ENCODE measurements at places on chromosomes 11 and 22.

DNA sequence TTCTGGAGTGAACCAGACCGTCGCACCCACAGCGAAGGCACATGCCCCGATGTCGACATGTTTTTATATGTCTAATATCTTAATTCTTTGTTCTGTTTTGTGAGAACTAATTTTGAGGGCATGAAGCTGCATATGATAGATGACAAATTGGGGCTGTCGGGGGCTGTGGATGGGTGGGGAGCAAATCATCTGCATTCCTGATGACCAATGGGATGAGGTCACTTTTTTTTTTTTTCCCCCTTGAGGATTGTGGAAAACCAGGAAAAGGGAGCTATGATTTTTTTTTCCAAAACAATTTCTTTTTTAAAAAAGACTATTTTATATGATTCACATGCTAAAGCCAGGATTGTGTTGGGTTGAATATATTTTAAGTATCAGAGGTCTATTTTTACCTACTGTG lies 49.2 kb upstream of the OR4B1 start:
- no peak for DNase-seq

- no peak for DNase-seq
These were observed 33.4 kb downstream of the FDX1 start for GRCh38 chr11:110463153-110463552.

DNA sequence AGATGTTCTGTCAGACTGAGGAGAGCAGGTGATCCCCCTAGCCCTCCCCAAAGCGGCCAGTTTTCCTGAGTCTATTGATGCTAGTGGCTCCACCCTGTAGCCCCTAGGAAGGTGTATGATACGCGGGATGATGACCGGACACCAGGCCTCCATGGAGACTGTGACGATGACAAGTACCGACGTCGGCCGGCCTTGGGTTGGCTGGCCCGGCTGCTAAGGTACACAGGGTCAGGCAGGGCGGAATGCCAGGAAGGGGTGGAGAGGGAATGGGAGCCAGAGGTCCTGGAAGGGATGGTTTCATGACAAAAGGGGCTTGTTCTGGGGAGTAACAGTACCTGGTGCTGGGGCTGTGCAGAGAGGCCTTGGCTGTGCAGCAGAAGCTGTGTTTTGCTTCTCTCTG lies 3.2 kb downstream of the ZFPL1 start:
- no peak for DNase-seq

GRCh38 chr11:107247167-107247861 lies 210.3 kb downstream of the CWF19L2 start:
- no peak for DNase-seq

DNA sequence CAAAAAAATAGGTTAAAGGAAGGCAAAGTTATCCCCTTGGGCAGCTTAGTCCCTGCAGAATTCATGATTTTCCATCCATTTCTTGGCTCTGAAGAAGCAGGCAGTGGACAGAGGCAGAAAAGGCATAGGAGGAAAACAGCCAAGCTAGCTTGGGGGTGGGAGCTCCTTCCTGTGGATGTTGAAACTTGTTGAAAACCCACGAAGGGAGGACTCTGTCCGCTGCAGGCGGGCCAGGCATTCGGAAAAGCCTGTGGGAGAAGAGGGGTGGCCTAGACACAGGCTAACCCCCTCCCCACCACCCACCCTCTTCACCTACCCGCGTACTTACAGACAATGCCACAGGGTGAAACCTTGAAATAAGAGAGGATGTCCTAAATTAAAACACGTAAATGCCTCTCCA lies 72.1 kb downstream of the C22orf31 start:
- no peak for DNase-seq

DNA sequence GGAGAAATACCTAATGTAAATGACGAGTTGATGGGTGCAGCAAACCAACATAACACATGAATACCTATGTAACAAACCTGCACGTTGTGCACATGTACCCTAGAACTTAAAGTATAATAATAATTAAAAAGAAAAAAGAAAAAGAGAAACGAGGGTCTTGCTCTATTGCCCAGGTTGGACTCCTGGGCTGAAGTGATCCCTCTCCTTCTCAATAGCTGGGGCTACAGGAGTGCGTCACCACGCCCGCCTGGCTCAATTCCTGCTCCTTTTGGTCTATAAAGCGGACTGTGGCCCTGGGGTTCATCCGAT lies 521 bp upstream of the PTS start:
- no peak for DNase-seq

DNA sequence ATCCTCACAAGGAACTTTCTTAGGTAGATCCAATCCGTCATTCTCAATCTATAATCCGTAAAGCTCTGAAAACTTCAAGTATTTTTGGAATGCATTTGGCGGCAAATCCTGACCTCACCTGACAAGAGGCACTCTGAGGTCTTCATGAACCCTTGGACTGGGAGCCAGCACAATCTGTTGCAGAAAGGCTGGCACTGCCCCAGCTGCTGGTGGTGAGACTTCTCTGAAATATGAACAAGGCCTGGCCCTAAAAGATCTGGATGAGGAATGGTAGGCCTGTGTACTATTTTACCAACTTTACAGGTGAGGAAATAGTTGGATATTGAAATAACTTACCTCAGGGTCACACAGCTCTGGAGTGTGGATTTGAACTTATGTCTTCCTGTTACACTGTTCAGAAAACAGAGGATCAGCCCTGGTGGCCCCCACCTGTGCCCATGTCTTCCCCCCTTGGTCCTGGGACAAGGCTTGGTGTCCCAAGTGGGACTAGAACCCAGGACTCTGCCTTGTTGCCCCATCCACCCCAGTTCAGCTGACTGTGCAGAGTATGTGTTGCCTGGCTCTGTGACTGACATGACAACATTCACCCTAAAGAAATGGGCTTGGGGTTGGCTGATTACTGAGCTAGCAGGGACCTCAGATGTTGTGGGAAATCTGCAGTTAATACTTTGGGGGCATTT lies 471.4 kb downstream of the MN1 start:
- DNase-seq, result no peak

GRCh38 chr11:26335903-26336302 lies 4.0 kb downstream of the ANO3 start:
- no peak for DNase-seq

- DNase-seq, result peak; percentile 62
These were observed 24.4 kb downstream of the SREBF2 start for GRCh38 chr22:41857155-41857859.

DNA sequence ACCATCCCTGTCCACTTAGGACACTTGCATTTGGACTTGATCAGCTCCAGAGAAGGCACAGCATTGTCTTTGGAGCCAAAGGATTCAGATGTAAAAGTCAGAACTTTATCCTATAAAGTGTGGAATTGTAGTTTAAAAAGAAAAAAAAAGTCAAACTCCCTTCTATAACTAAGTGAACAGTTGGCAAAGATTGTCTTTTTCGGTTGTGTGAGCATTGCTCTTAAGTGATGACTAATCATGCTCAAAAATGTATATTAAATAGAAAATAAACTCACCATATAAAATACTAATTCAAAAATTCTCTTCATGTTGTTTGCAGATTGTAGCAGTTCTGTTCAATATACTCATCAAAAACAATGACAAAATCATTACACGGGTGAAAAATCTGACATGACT lies 93.8 kb downstream of the ETS1 start:
- DNase-seq, result no peak

- DNase-seq, result no peak
These were observed 2.4 kb downstream of the GAS2L1 start for GRCh38 chr22:29308791-29309262.

- no peak for DNase-seq
These were observed 199.7 kb downstream of the C11orf91 start for GRCh38 chr11:33500861-33501479.

DNA sequence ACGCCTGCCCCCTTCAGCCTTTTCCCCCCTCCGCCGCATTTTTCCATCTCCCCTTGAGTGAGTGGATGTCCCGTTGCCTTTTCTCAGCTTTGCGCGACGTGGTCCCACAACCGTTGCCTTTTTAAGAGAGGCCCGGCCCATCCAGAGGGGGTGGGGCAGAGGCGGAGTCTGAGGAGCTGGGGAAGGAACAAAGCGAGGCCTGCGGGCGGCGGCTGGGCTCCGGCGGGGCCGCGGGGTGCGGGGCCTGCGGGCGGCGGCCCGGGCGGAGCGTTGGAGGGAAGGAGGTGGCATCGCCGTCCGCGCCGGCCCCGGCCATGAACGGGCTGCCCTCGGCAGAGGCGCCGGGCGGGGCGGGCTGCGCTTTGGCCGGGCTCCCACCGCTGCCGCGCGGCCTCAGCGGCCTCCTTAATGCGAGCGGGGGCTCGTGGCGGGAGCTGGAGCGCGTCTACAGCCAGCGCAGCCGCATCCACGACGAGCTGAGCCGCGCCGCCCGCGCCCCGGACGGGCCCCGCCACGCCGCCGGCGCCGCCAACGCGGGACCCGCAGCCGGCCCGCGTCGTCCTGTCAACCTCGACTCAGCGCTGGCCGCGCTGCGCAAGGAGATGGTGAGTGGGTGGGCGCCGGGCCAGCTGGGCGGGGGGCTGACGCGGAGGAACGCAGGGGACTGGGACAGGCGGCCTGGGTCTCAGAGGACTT lies at the start of gene FAM89B:
TSS of gene FAM89B (plus strand) at position 183 of the 696 bp plus-strand sequence. CDS start at position 315, 132 bp downstream.
- DNase-seq, result peak; percentile 81

DNA sequence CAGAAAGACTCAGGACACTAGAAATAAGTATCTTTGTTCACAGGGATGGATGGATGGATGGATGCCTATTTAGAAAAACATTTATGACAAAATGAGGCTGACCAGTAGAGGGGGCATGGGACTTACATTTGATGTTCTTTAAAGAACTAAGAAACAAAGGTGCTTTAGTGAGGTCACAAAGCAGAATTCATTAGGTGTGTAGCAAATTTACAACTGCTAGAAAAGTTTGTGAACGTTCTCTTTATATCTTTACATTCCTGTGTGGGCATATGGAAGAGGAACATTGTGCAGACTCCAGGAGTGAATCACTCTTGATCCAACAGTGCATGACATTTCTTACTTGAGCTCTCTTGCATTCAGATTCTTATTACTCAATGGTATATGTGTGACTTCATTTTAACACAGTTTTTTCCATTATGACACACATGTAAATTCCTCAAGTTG lies 15.8 kb upstream of the SIK2 start:
- DNase-seq, result no peak

DNA sequence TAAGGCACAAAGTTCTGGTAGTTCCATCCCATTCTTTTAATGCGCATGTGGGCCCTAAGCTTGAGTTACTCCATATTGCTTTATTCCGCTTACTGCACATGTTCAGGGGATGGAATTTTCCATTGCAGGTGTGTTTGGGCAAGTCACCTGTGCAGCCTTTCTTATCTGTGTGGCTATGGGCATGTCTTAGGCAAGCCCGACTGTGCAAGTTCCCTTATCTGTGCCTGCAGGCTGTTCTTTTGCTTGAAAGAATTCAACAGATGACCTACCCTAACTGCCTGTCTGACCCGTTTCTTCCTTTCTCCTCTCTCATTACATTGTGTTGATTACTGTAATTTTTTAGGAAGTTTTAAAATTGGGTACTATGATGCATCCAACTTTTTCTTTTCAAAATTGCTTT lies 363.6 kb downstream of the TTC28 start:
- no peak for DNase-seq

DNA sequence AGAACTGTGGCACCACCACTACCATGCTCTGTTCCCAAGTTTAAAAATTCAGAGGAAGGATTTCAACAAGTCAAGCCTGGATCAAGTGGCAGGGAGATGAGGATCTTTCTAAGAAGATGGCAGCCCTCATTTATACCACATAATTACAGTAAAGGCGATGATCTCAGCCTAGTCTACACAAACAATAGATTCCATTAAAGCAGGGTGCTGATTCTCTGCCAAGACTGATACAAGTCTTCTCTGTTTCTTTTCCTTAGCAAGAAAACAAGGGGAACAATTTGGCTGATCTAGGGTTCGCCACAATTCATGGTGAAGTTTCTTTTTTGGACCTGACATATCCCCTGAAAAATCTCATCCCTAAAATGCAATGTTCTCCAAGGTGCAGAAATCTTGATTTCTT lies 73.9 kb downstream of the PPFIBP2 start:
- no peak for DNase-seq

DNA sequence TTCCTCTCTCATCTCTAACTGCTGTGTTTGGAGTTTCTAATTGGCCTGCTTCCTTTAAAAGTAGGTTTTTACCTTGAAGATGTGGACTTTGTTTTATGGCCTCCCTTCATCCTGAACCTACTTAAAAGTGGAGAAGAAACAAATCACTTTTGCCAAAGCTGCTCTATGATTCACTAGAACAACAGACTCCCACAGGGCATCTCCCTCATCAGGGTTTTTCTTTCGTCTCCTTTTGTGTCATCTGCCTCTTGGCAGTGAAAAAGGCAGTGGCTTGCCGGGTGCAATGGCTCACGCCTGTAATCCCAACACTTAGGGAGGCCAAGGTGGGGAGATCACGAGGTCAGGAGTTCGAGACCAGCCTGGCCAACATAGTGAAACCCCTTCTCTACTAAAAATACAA lies 186.6 kb upstream of the MTNR1B start:
- DNase-seq, result no peak

DNA sequence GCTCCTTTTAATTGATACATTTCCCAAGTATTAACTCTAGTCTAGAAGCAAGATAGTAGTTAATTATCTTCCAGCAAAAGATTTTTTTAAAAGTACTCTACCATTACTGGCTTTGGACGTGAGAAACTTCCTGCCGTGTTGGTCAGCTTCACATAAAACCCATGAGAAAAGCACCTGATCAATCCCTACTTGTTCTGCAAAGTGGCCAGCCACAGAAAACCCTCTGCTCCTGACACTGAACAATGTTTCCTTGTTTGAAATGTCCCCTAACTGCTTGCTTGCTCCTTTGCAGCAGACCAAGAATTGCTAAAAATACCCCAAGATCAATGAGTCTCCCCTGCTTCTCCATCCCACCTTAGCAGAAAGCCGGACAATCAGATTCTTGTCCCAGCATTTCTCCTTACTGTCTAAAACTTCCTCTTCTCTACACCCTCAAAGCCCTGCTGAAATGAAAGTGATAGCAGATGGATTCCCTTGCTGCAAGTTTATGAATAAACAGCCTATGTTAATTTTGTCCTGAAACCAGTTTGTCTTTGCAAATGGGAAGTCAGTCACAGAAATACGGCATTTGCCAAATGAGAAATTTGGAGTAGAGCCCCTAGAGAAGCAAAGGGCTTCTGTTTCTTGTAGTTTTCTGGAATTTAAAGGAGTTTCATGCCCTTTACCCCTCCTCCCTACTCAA lies 207.1 kb upstream of the ARHGAP20 start:
- no peak for DNase-seq

GRCh38 chr11:123212406-123212805 lies 17.4 kb upstream of the CLMP start:
- DNase-seq, result no peak
